ENCODE measurements at places on chromosomes 2 and 18.

- DNase-seq = peak; percentile 7
These were observed 762 bp upstream of the GAD1 start for GRCh38 chr2:170815746-170816503.

DNA sequence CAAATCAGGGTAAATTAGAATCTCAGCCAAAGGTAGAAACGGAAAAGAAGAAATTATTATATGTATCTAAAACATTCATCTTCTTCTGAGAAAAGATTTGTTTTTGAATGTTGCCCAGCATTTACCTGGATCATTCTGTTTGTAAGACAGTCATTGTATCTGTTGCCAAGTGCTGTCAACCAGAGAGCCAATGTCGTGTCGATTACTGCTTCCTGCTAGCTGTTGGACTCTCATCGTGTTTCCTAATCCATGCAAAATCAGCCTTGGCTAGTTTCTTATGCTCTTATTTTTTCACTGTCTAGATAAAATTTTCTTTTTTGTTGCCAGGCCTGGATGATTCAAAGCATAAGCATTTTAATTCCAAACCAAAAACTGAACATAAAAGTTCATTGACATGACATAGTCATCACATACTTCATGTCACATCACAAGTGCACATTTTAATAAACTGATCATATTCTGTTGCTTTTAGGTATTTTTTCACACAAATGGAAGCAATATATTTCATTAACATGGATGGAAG is 202.3 kb downstream of the KCNH7 start:
- DNase-seq = no peak

- no peak for DNase-seq
These were observed 322.6 kb downstream of the RBM43 start for GRCh38 chr2:150939087-150939486.

GRCh38 chr18:55272510-55273243 is 313.4 kb upstream of the CCDC68 start:
- no peak for DNase-seq

- DNase-seq = no peak
These were observed 53.6 kb upstream of the GRHL1 start for GRCh38 chr2:9897846-9898245.

GRCh38 chr2:209591021-209591420 is 167.2 kb downstream of the MAP2 start:
- DNase-seq = no peak

GRCh38 chr2:154386186-154386585 is 312.3 kb upstream of the KCNJ3 start:
- DNase-seq = no peak

- no peak for DNase-seq
These were observed 41.8 kb downstream of the LTBP1 start for GRCh38 chr2:32988525-32988924.

DNA sequence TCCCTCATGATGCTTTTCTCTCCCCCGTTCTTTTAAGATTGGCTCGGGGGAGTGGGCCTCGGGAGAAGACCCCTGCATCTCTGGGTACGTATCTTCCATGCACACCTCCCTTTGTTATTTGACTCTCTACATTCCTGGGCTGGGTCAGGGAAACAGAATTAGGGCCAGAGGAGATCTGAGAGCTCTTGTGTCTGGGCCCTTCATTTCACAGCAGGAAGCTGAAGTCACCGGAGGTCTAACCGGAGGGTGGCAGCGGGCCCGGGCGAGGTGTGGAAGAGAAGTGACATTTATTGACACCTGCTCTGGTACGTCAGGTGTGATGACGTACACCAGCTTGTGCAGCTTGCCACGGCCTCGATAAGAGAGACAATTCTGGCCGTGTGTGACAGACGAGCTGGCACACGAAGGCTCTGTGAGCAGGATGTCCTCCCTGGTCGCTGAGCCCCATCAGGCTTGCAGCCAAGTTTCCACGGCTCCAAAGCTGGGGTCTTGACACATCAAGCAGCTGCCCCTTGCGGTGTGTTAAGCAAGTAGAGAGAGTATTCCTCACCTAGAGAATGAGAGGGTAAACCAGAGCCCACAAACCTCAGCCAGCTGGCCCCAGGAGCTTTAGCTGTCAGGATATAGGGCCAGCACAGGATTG is 30.4 kb downstream of the TOGARAM2 start:
- DNase-seq = no peak

GRCh38 chr2:127208313-127208712 is 11.8 kb downstream of the CYP27C1 start:
- DNase-seq = no peak

DNA sequence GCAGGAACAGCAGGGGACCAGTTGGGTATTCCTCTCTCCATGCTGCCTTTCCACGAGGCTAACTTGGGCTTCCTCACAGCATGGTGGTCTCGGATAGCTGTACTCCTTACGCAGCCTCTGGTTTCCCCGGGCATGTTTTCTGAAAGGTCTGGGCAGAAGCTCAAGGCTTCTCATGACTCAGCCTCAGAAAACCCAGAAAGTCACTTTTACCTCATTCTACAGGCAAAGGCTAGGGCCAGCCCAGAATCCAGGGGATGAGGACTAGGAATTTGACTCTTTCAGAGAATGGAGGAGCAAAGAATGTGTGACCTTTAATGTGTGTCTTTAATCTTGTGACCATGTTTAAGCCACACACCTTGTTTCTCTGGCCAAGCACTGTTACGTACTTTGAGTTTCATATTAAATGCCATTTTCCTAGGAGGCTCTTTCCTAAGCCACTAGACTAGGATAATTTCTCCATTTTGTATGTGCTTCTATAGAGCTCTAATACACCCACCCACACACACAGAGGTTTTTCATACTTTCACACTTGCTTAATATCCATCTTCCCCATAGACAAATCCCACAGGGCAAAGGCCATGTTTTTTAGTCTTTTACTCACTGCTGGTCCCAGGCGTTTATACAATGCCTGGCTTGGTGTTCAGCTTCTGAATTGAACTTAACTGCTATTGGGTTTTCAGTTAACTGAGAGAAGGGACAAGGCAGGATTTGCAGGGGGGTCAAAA is 77.3 kb downstream of the LONRF2 start:
- DNase-seq = no peak

GRCh38 chr2:231929961-231930592 is 3.9 kb upstream of the NPPC start:
- no peak for DNase-seq

GRCh38 chr2:122851161-122851560 is 1095.7 kb downstream of the TSN start:
- DNase-seq = no peak

GRCh38 chr2:96993367-96993766 is 7.0 kb upstream of the FAM178B start:
- no peak for DNase-seq

GRCh38 chr2:239114616-239115265 is 266.9 kb downstream of the TWIST2 start:
- no peak for DNase-seq

- DNase-seq = no peak
These were observed 58.6 kb upstream of the GLS start for GRCh38 chr2:190822043-190822442.

GRCh38 chr2:187168720-187169713 is 279.0 kb downstream of the CALCRL start:
- no peak for DNase-seq

DNA sequence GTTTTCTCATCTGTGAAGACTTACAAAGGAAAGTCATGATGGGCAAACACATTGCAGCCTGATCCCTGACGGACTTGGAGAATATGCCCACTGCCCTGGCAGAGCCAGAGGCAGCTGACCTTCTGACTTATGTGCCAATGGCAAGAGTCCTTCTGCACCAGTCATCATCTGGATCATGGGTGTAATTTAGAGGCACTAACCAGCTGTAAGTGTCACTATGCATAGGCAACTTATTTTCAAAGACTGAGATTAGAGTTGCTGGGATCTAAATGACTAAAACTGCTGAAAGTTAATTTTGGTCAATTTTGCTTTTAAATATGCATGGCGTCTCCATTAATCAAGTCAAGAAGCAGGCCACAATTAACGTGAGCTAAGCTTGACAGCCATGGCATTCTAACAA is 261.2 kb downstream of the BCL11A start:
- DNase-seq = no peak

GRCh38 chr2:100653449-100654035 is 90.7 kb downstream of the PDCL3 start:
- DNase-seq = no peak

DNA sequence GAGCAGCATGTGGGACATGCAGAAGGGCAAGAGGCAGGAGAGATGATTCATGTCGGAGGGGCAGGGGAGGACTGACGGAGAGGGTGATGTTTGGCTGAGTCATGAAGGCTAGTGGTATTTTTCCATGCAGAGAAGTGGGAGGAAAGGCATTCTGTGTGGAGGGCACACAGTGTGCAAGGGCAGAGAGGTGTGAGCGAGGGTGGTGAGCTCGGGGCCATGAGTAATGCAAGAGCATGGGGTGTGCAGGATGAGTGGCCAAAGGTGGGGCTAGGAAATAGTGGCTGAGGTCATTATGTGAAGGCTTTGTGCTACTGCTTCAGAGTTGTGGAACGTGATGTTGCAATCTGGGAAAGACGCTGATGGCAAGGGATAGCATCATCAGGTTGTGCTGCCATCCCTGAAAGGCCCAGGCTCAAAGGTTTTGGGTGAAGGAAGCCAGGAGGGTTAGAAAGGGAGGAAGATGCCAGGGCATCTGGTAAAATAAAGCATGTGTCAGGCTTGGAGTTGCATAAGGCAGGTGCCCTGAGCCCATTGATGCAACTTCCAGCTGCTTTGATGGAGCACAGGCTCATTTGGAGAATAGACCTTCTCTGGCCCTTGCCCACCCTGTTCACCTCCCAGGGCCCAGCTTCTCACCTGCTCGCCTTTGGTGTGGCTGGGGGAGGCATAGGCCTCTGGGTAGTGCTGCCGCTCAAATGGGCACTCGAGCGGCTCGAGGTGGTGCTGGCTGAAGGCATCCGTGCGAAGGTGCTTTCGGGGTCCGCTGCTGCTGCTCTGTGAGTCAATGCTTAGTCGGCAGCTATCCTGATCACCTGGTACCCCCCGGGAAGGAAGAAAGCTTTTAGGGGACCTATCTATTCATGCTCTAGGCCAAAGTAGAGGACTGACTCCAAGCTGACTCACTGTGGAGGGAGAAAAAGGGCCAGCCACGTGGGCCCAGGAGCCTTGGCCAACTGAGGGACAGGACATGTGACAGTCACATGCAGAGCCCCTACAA is 37.5 kb downstream of the PAX8 start:
- no peak for DNase-seq

DNA sequence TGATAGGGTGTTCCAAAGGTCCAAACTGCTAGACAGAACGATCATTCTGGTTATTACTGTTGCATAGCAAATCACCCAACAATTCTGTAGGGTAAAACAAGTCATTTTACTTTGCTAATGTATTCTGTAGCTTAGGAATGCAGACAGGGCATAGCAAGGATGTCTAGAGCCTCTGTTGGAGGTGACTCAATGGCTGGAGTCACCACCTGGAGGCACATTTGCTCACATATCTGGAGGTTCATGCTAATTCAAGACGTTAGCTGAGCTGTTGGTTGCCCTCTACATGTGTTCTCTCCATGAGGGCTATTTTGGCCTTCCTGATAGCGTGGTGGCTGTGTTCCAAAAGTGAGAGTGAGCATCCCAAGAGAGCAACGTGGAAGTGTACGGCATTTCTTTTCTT is 22.5 kb upstream of the ST8SIA3 start:
- DNase-seq = no peak

GRCh38 chr18:60541661-60542060 is 169.1 kb upstream of the MC4R start:
- DNase-seq = no peak

- DNase-seq = no peak
These were observed 23.5 kb upstream of the MYO1B start for GRCh38 chr2:191221666-191222065.

DNA sequence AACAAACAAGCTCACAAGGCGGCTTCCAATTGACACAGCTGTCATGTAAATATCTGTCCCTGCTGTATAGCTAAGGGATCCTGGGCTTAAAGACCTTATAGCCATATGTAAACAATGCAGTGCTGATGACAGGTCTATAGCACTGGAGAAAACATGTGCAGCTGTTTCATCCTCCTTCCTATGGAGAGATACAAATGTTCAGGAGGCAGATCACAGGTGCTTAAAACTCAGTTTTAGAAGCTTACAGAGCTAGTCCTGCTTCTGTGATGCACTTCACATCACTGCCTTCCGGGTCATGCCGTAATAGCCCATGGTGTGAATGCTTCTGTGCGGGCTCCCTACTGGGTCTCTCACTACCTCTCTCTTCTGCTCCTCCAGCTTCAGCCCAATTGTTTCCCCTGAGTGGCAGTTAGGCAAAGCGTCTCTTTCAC is 262.4 kb upstream of the CHST9 start:
- no peak for DNase-seq

DNA sequence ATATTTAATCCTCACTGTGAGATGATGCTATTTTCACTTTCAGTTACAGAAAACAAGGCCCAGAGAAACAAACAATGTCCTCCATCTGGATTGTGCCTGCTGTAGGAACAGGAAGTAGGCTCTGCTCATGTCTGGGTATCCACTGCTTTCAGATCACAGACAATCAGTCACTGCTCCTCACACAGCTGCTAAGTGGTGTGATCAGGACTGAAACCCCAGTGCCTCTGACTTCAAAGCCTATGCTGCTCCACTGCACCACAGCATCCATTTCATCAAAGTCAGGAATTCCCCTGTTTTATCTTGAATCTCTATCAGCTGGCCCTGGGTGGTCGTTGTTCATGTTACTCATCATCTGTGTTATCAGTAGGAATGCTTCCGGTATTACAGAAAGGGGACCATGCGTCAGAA is 303.8 kb upstream of the TRIB2 start:
- no peak for DNase-seq

DNA sequence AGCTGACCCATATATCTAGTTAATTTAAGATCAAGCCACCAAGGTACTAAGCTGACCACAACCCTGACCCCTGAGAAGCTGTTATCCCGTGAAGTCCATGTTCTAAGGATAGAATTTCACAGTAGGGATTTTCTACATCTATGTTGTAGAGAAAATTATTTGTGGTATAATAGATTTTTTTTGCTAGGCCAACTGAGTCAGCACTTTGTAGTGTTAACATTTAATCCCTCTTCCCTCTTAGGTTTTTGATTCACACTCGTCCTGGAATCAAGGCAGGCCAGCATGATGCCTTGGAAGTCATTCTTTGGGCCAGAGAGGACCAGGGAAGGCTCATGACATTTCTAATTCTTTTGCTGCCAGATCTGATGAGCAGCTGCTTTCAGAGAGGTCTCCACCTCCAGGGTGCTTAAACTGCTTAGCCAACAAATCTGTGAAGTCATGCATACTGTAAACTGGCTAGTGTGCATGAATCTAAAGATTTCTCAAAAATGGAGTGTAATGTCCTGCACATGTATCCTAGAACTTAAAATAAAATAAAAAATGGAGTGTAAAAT is 102.5 kb downstream of the RBM43 start:
- DNase-seq = no peak

- no peak for DNase-seq
These were observed 296.2 kb upstream of the RAB12 start for GRCh38 chr18:8313043-8313442.

DNA sequence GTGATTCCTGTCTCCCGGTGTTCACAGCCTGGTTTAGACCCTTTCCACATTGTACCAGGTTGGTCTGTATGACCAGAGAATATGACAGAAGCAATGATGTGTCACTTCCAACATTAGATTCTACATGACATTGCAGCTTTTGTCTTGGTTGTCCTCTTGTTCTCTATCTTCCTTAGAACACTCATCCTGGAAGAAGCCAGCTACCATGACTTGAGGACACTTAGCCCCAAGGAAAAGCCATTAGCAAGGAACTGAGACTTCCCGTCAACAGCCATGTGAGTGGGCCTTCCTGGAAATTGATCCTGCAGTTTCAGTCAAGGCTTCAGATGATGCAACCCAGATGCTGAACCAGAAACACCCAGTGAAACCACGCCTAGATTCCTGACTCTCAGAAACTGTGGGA is 143.3 kb downstream of the MREG start:
- no peak for DNase-seq

- DNase-seq = no peak
These were observed 102.0 kb downstream of the TMEM18 start for GRCh38 chr2:575030-575726.
